Fibroblast of skin of back (primary cell): ENCODE measurements at places on chromosomes 2 and 18.

GRCh38 chr2:7672027-7672684 is 754.9 kb downstream of the RNF144A start:
- peak; percentile 43 for DNase-seq

GRCh38 chr18:45837283-45838070 is 12.0 kb downstream of the SIGLEC15 start:
- DNase-seq: peak; percentile 67

DNA sequence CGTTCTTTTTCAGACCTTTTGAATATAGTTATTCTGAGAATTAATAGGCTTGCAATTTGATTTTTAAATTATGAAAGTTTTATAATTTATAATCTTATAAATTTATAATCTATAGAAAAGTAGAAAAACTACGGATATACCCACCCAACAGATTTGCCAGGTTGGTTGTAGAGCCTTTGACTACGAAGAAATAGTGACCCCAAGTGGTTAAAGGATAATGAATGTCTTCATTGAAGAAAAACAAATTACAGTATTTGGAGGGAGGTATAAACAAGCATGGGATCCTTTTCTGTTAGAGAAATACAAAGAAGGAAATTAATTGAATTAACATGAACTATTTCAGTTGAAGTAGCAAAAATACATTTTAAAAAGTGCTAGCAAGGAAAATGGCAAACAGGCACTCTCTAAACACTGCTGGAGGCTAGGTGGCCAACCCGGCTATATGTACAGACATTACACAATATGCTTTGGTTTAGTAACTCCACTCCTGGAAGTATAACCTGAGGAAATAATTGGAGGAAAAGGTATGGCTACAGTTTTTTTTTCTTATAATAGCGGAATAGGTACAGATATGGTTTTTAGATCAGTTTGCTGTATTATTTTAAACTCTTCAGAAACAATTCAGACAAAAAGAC is 110.9 kb downstream of the MIB1 start:
- DNase-seq: peak; percentile 8

GRCh38 chr2:128778843-128779242 is 460.2 kb upstream of the HS6ST1 start:
- DNase-seq: no peak

- no peak for DNase-seq
Observed at GRCh38 chr2:99935662-99936061, 206.7 kb downstream of the AFF3 start.

- no peak for DNase-seq
Observed at GRCh38 chr18:24000613-24001490, 13.7 kb upstream of the TTC39C start.

DNA sequence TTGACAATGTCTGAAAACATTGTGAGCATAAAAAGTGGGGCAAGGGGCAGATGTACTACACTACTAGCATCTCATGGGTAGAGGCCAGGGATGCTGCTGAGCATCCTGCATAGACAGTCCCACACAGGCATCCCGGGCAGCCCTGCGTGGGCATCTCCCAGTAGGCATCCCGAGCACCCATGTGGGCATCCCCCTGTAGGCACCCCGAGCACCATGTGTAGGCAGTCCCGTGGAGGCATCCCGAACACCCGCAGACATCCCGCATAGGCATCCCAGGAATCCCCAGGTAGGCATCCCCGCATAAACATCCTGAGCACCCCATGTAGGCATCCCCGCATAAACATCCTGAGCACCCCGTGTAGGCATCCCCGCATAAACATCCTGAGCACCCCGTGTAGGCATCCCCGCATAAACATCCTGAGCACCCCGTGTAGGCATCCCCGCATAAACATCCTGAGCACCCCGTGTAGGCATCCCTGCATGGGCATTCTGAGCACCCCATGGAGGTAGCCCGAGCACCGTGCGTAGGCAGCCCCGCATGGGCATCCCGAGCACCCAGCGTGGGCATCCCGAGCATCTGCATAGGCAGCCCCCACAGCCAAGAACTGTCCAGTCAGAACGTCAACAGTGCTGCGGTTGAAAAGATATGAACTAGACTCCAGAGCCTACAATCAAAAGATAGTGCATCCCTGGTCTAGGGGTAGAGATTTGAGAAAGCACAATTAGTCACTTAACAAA is 273.5 kb downstream of the NBAS start:
- DNase-seq: no peak

DNA sequence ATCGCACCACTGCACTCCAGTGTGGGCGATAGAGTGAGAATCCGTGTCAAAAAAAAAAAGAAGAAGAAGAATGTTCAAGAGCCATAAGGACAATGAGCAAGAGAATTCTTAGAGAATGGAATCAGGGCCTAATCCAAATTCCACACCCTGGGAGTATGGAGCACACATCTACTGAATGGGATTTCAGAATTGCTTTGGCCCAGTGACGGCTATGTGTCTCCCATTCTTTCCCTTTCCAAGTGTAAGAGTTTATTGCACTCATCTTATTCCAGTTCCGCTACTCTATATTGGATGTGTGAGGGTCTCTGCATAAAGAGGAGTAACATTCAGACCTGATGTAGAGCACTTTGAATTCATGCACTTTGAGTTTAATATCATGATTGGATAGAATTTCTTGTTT is 5.9 kb upstream of the RBM43 start:
- no peak for DNase-seq

DNA sequence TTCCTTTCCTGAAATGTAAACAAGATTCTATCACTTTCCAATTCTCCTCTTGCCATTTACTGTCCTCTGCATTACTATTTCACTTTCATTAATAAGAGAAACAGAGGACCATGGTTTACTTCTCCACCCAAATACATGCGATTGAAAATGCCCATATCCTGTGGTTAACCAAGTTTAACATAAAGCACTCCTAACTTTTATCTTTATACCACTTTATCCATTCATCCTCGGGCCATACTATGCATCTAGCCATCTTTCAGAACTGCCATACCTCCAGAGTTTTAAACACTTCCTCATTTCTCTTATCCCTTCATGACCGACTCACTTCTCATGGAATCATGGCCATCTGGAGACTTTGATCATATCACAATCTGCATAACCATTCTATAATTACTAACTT is 1182.3 kb downstream of the CNTNAP5 start:
- DNase-seq: no peak

GRCh38 chr2:180523621-180524340 is 456.6 kb upstream of the UBE2E3 start:
- DNase-seq: peak; percentile 86

- DNase-seq: no peak
Observed at GRCh38 chr18:4358618-4359017, 96.5 kb downstream of the DLGAP1 start.

GRCh38 chr2:61380056-61380881 is 90.6 kb downstream of the USP34 start:
- DNase-seq: no peak

- DNase-seq: no peak
Observed at GRCh38 chr2:218878926-218879761, 1.5 kb upstream of the WNT10A start.

GRCh38 chr2:174428214-174428613 is 32.7 kb downstream of the SCRN3 start:
- DNase-seq: no peak

- no peak for DNase-seq
Observed at GRCh38 chr2:176745543-176746200, 466.9 kb upstream of the HNRNPA3 start.

GRCh38 chr2:221337957-221338685 is 234.0 kb downstream of the EPHA4 start:
- no peak for DNase-seq

DNA sequence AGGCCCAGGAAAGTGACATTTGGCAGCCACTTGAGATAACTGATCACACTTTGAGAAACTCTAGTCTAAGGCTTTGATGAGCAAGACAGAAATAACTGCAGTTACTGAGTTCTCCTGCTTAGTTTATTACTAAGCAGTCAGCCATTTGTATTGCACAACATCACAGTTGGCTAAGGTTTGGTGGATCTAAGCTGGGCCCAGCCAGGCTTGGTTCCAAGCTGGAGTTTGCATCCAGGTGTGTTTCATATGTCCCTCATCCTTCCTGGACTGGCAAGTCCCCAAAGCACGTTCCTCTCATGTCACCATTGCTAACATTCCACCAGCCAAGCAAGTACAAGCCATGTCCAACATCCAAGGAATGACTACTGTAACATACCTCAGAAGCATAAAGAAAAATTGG is 71.3 kb upstream of the ZNF532 start:
- peak; percentile 64 for DNase-seq

- DNase-seq: no peak
Observed at GRCh38 chr18:60596928-60597327, 224.4 kb upstream of the MC4R start.

GRCh38 chr2:190366248-190366753 is 22.9 kb downstream of the INPP1 start:
- DNase-seq: no peak

DNA sequence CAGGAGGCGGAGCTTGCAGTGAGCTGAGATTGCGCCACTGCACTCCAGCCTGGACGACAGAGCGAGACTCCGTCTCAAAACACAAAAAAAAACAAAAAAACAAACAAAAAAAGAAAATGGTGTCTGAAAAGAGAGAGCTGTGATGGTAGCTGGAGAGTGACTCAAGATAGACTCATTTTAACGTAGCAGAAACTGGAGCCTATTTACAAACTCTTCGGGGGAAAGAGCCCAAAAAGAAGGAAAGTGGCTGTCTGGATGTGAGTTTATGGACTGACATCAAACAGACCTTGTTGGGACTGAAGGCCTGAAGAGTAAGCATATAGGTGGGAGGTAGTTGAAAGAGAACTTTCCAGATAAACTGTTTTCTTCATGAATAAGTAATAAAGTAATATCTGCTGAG is 51.8 kb downstream of the LIMS1 start:
- peak; percentile 47 for DNase-seq

DNA sequence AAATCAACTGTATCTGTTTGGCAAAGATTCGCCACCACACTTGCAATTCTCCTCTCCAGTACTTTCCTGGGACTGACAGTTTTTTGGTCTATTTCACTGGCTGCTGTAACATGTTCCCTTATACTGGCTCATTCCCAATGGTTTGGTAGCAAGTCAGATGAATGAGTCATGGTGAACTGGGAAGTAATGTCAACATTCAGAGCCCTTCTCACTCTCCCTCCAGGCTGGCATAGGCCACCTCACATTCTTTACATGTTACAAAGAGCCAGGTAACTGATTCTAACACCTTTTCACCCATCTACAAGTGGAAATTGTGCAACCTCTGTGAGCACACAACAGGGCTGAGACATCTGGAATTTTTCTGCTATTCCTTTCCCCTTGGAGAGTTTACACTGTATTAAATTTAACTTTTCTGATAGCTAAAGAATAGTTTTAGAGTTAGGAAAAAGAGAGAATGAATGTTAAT is 111.3 kb upstream of the TLK1 start:
- DNase-seq: peak; percentile 93

DNA sequence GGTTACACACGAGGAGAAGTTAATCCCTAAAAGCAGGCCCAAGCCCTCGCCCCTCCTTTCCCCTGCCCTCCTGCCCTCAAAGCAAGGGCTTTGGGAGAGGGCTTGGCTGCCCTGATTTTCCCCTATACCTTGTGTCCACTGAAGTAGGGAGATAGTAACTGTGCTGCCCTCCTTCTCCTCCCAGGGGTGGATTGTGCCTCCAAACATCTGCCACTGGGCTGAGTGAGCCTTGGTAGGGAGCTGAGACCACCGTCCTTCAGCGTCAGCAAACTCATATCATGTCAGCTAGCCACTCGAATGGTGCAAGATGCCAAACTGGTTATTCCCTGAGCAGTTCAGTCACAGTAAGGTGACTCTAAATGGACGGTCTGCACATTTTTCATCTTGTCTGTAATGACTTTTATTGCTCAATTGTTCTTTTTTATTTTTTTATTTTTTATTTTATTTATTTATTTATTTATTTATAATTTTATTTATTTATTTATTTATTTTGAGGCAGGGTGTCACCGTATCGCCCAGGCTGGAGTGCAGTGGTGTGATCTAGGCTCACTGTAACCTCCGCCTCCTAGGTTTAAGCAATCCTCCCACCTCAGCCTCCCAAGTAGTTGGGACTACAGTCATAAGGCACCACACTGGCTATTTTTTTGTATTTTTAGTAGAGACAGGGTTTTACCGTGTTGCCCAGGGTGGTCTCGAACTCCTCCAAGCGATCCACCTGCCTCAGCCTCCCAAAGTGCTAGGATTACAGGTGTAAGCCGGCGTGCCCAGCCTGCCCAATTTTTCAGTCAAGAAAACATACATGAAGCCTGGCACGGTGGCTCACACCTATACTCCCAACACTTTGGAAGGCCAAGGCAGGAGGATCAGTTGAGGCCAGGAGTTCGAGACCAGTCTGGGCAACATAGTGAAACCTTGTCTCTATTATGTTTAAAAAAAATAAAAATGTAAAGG is 8.7 kb downstream of the PCBP1 start:
- DNase-seq: no peak

GRCh38 chr18:53665701-53666100 is 558.8 kb downstream of the MBD2 start:
- DNase-seq: no peak

DNA sequence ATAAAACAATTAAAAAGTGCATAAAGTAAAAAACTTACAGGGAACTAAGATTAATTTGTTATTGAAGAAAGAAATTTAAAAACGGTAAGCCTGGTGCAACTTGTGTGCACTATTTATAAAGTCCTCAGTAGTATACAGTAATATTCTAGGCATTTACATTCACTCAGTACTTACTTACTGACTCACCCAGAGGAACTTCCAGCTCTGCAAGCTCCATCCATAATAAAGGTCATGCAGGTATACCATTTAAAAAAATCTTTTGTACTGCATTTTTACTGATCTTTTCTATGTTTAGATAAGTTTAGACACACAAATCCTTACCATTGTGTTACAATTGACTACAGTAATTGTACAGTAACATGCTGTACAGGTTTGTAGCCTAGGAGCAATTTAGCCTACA is 51.5 kb upstream of the NXPH2 start:
- peak; percentile 2 for DNase-seq

GRCh38 chr2:100518801-100519200 is 44.0 kb upstream of the PDCL3 start:
- no peak for DNase-seq

GRCh38 chr2:197191177-197191939 is 119.2 kb downstream of the ANKRD44 start:
- peak; percentile 37 for DNase-seq

DNA sequence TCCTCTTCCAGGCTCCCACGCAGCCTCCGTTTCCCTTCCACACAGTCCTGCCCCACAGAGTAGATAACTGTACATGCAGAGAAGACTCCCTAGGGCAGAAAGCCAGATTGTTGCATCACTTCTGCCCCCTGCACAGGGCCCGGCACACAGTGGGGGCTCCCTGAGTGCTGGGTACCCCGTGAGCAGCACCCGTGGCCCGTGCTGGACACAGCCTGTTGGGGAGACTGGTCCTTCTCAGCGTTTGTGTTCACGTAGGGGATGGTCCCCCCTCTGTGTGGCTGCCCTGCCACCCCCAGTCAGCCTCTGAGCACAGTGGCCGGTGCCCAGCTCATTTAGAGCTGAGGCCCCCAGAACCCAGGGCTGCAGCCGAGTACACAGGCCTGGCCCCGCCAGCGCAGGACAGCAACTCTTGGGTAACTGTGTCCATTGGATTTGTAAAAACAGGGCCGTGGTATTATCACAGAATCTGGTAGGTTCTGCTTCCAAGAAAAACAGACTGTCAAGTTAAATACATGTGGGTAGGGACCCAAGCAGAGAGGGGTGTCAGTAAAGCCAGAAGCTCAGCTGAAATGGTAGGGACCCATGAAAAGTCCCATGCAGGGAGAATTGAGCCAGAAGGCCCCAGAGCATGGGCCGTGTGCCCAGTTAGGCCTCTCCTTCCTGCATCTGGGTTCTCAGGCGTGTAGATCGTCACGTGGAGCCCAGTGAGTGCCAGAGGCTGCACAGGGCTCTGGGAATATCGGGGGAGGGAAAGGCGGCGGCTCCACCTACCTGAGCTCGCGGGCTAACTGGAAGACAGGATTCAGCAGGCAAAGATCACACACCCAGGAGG is 257.3 kb downstream of the ATAD2B start:
- no peak for DNase-seq

- DNase-seq: peak; percentile 95
Observed at GRCh38 chr2:190468814-190469569, 60.8 kb downstream of the MFSD6 start.
